ENCODE measurements at places on chromosomes 6 and 20.

DNA sequence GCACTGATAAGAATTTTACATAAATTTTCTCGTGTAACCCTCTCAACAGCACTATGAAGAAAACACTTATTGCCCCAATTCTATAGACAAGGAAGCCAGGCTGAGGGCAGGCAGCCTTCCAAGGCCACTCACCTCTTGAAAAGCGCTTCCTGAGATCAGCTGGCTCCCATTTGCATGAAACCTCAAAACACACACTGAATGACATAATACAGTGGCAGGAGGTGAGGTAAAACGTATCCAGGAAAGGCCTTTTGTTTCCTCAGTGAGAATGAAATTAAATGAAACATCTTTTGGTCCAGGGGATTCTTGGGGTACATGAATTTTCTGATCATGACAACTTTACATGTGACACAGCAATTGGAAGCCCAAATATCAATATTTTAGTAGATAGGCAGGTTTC, 112.5 kb downstream of the WDR27 start:
- no peak for DNase-seq

DNA sequence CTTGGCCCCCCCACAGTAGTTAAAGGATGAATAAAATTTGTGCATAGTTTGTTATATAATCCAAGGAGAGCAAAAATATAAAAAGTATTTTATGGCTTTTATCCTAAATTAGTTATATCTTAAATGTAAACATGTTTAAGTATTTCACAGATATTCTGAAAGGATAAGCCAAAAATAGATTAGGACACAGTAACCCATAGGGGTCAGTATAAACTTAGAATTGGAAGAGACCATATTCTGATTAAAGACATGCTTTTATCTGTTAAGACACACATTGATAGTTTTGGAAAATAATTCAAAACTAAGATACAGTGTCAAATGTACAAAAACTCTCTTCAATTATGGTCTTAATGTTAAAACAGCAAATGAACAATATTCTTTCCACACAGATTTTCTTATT, 4.5 kb upstream of the SERINC1 start:
- DNase-seq = no peak

DNA sequence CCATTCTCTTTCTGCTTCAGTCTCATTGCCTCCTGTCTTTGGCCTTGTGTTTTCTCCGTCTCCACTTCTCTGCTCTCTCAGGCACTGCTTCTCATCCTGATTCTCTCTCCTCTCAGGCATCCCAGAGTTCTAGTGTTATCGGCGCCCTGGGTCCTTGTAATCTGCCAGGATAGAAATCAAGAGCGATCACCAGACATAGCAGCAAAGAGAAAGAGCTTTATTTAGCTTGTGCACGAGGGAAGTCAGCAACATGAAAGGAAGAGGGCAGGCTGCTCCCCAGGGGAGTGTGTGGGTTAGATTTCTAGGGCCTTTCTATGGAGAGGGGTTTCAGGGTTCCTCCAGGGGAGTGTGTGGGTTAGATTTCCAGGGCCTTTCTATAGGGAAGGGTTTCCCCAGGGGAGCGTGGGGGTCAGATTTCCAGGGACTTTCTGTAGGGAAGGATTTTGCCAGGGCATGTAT, 32.5 kb downstream of the SUN5 start:
- DNase-seq = no peak

DNA sequence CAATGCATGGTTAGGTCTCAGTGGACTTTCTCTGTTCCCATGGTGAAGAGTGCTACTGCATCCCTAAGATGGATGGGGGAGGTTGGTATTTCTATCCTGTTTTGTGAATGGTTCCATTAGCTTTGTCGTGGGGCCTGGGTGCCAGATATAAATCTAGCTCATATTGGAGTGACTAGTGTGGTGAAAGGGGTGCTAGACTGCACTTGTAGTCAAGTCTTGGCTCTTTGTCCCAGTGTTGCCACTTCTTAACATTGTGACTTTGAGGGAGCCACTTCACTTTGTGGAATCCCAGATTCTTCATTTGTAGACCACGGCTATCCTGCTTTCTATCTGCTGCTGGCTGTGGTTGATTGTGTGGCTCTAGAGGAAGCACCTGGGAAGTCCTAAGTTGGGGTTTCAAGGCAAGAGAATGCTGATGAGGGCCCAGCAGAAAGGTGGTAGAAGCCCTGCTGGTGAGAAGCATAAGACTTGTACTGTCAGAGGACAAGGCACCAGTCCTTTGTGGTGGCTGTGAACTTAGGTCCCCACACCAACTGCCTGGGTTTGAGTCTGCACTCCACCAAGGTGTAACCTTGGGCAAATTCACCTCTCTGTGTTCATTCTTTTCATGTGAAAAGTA, 44.1 kb downstream of the VAPB start:
- DNase-seq = no peak

DNA sequence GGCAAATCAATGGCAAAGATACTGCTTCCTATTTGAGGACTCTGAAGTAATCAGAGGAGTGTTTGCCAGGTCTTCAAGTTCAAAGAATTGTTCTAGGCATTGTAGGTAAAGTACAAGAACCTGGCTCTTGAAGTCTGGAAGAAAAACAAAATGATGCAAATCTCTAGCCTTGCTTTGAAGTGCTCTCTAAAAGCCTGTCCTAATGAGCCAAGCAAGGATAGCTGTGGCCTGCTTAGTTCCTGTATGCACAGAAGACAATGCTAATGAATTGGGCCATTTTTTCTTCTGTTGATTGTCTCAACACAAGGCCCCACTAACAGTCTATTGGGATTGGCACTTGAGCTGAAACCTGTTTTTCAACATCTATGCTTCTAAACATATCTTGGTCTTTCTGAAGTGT, 165.0 kb upstream of the POU3F2 start:
- no peak for DNase-seq

DNA sequence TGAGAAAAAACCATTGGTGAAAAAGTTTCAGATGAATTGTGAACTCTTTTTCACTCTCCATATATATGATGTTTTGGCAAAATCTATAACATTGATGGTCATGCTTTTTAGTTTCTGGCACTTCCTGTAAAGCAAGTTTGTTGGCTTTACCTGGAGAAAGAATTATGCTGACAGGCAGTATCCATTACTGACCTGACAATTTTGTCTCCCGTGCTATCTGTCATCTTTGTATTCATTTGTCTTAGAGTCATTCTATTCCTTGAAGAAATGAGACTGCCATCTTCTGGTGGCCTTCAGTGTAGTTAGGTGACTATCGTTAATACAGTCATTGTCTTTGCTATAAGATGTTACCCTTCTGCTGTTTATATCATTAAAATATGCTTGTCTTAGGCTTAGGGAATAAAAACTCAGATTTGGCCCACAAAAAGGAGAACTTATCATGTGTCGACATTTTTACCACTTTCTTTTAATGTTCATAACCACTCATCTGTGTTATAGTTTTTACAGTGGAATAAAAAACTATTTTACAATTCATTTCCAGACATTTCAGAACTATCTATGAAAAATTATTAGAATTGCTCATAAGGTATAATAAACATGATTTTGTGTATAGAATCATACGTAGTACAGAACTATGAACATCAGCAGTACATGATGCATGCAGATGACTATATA, 707.0 kb downstream of the EPM2A start:
- no peak for DNase-seq

DNA sequence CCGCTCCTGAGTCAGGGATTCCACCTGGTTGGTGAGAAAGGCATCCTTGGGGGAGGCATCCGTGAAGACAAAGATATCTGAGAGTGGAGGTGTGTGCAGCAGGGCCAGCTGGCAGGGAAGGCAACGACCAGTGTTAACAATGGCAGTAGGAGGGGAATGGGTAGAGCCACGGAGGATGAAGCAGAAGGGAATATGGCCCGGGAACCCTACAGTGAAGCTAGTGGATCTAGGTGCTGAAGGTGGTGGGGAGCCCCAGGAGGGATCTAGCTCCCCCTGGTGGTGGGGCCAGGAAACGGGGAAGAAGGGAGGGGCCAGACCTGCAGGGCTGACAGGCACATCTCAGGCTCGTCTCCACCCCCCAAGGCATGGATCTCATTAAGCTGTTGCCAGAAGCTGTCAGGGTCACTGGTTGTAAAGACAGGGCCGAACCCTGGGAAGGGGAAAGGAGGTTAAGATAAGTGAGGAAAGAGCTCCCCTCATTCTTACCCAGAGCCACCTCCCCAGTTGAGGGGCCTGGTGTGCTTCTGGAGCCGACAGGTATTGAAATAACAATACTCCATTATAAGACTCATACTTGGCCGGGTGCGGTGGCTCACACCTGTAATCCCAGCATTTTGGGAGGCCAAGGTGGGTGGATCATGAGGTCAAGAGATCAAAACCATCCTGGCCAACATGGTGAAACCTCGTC, 7.3 kb downstream of the VWA7 start:
- no peak for DNase-seq

- no peak for DNase-seq
Observed at GRCh38 chr20:19828232-19828631, 70.2 kb downstream of the RIN2 start.

DNA sequence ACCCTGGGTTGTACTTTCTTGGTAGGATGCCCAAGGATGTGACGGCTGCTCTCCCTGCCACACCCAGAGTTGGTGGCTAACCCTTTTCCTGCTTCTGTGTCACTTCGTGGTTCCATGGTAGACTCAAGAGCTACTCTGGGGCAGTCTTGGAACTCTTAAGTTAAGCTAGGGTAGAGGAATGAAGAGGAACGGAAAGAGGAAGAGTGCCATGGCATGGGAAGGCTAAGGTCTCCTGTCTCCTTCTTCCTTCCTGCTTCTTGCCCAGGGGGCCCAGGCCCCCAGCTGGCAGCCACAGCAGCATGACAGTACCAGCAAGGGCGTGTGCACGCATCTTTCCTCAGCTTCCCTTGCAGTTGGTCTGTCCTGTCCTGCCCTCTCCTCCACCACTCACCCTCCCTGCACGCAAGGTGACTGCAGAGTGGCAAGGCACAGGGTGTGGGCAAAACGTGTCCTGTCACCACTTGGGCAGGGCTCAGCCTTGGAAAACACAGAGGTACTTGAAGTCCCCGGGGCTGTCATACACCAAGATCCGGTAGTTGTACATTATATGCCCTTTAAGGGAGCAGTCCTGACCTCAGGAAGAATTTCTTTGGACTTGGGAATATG, 39.8 kb upstream of the TGM3 start:
- DNase-seq = no peak

DNA sequence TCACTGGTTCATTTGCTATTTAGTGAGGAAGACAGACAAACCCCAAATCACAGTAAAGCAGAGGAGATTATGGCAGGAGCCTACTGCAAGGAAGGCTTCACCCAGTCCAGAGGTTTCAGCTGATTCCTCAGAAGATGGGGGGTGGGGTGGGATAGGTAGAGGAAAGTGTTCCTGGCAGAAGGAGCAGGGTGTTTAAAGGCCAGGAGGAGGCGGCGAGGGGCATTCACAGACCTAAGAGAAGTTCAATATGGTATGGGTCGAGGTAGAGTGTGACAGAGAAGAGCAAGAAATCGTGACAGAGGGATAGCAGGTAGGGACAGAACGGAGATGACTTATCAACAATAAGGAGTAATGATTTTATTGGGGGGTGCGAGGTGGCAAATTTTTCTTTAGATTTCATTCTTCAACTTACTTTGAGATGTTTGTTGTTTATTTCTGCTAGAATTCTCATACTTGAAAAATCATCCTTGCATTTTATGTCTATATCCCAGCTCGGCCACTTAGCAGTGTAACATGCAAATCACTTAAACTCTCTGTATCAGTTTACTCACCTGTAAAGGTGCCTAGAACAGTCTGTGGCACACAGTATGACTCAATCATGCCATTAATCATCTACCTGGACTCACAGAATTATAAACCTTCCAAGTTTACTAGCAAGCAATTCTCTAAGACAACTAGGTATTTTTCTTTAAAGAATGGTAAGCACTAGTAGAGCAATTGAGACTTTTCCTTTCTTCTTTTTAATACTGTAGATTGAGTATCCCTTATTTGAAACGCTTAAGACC, 176.7 kb downstream of the REV3L start:
- DNase-seq = no peak

- no peak for DNase-seq
Observed at GRCh38 chr6:42142118-42142835, at the start of gene C6orf132. TSS of gene C6orf132 (minus strand) at chr6:42142620. CDS start at chr6:42142444, 176 bp downstream.

DNA sequence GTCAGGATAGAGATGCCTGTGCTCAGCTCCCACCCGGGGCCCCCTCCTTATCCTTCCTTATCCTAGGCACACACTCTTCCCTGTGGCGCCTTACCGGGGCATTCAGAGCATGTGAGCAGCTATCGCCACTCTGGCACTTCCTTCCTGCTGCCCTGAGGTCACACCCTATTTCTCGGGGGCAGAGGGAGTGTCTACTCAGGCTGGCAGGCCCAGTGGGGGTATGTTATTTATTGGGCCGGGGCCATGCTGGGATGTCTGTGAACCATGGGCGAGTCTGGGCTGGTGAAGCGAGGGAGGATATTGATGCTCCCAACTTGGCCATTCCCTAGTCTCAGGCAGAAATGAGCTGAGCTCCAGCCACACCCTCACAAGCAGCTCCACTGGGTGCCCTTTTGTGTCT, 3.9 kb upstream of the LY6G6D start:
- DNase-seq = no peak

- no peak for DNase-seq
Observed at GRCh38 chr6:137202078-137202477, 17.1 kb downstream of the IFNGR1 start.

DNA sequence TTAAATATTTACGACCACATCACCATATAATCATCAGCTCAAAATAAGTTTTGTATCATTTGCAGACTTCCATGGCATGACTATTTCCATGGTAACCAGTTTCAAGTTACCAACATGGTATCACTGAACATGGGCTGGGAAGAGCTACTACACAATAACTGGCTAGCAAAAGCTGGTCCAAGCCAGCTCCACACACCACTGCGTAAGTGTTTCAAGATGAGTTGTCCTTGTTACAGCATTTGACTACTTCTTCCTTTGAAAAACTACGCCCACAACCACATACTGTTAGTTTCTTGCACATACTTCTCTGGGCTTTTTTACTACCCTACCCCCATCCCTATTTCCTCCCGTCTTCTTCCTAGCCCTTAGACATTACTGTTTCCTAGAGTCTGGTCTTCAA, 8.5 kb downstream of the CD164 start:
- no peak for DNase-seq

DNA sequence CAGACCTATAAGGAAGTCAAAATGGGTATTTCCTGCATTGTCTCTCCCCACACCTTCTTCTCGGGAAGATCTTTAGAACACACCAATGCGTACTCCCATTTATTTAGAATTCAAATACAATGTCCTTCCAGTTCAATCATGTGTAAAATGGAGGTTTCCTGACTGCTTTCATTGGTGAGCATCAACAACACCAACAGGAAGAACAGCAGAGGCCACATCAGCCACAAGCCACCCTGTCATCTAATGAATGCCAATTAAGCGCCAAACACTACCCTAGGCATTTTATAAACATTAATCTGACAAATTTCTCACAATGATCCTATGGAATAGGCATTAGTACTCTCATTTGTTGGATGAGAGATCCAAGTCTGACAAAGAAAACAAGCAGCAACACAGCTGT, 68.4 kb upstream of the SMLR1 start:
- no peak for DNase-seq

DNA sequence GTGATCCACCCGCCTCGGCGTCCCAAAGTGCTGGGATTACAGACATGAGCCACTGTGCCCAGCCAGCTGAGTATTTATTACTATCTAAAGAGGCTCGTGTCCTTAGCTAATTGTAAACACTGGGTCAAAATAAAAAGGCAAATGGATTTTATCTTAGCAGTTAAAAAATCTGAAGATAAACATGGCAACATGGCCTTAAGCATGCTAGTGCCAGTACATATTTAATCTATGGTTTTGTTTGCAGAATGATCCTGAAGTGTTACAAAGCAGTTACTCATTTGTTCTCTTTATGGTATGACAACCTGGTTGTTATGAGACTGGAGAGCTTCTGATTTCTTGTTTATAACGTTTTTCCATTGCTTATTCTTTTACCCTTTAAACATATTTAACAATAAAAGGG, 3.9 kb upstream of the KIAA0408 start:
- no peak for DNase-seq
